ENCODE measurements at places on chromosomes 11 and 22. TPM values are rescaled to one million over a fixed set of nuclear protein-coding genes. Genes with fewer than 3 reads are reported as not detected.
A peak's percentile ranks its signal among the peaks of the same experiment; 100 is the strongest.

DNA sequence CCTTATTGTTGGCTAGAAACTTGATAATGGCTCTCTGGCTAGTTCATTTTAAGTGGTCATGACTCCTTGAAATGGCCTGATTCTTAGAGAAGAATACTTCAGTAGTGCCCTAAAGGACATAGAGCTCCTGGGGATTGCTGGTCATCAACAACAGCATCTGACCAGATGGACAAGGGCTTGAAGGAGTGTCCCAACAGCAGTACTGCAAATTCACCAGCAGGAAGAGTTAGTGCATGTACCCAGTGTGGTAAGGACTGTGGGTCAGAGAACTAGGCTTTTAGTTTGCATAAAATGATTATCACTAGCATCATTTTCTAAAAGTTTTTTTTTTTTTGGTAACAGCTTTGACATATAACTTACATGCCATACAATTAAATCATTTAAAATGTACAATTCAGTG, 39.5 kb upstream of the CUL5 start:
- DNase-seq, result no peak

DNA sequence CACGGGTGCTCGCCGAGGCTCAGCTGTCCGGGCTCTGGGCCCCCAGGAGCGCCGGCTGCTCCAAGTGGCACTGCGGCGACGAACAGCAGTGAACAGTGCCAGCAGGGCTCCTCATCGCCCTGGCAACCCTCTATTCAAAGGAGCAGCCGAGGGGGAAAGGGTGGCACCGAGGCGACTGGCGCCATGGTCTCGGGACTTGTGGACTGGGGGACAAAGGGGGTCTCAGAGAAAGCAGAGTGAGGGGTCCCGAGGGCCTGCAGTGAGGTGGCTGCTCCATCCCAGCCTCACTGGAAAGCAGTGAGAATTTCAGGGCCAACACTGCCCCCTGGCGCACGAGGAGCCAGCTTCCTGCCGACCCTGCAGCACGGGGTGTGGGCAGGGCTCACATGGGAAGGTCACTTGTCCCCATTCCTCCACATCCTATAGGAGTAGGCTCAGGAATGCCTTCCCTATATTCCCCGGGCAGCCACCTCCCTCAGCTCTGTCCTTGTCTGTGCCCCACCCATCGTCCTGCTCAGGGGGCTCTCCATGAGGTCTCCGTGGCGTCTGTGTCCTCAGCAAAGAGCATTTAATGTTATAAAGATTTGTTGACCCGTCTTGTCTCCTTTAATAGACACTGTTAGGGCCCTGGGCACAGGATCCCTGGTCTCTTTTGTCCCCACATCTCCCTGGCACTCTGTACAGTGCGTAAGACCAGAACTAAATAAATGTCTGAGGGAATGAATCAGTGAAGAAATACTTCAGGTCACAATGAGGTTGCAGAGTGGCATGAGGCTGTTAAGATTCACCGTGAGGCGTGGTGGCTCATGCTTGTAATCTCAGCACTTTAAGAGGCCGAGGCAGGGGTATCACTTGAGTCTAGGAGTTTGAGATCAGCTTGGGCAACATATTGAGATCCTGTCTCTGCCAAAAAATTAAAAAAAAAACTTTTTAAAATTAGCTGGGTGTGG, 26.4 kb downstream of the LRFN4 start:
- peak; percentile 38 for DNase-seq

- DNase-seq, result no peak
These were observed 3.2 kb downstream of the CD6 start for GRCh38 chr11:60974726-60975125.

Gene TTLL1
- total RNA-seq, result 7.8 TPM

DNA sequence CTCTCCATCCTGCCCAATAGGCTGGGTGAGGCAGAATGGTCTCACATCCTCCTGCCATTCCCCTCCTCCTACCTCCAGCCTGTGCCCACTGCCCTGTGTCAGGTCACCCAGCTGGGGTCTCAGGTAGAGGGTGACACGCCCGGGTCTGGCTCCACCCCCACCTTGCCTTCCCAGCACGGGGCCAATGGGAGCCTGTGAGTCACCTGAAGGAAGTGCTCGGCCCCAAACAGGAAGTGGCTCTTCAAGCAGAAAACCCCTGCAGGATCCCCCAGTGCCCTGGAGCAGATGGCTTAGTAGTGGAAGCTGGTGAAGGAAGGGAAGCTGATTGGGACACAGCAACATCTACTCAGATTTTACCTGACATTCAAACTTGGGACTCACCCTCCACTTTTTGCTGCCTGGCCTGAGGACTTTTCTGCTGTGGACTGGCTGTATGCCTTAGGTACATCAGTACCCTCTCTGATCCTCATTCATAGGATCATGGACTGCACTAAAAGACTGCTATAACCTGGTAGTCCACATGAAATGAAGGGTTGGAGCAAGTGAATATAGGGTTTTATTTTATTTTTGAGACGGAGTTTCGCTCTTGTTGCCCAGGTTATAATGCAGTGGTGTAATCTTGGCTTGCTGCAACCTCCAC, 33.4 kb downstream of the GDPD5 start:
- peak; percentile 34 for DNase-seq
